ENCODE measurements at places on chromosomes 7 and 10.

GRCh38 chr10:120650705-120651399 is 193.8 kb downstream of the PLPP4 start:
- DNase-seq: no peak

DNA sequence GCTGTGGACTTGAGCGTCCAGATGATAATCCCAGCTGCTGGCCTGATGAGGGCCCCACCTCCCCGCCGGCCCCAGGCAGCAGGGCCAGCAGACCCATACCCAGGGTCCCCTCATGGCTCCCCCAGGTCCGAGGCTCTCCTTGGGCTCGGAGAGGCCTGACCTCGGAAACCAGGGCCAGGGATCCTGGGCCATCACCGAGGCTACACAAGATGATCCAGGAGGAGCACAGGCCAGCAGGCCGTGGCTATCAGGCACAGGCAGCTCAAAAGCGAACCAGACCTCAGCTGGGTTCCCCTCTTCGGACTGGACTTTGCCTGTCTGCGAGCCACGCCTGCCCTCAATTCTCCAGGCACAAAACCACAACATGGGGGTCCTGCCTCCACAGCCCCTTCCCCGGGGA is 17.4 kb downstream of the PDGFA start:
- DNase-seq: no peak

DNA sequence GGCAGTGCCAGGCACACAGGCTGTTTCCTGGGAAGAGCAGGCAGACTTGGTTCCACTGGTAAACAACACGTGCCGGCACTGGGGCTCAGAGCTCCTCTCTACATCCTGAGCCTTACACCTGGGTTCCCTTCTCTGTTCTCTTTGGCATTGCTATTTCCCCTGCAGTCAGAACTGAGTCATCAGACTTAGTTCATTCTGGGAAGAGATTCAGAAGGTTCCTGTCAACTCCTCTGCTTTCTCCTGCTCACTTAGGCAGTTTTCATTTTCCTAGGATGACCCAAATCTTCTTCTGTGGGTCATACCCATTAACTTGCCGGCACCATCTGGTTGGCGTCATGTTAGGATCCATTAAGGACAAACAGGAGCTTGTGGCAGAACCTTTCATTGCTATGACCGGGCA is 33.4 kb upstream of the LRRC18 start:
- DNase-seq: no peak

- DNase-seq: no peak
These were observed 35.5 kb upstream of the DGKI start for GRCh38 chr7:137882261-137882668.

DNA sequence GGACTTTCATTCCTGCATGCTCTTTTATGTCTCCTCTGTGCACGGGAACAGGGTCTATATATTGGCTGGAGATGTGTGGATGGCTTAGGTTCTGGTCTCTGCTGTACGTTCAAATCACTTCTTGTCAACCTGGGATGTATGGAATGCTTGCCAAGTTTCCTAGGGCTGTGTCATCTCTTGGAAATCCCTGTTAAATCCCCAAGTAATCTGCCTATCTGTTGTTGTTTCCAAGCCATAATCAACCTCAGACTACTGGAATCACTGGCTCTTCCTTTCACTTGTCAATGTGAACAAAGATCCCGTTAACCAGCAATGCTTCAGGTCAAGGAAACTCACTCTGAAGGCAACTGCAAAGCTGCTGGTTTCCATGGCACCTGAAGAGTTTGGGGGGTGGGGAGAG is 93.3 kb upstream of the FAM171A1 start:
- no peak for DNase-seq

GRCh38 chr10:110793886-110794285 is 77.8 kb upstream of the PDCD4 start:
- no peak for DNase-seq

DNA sequence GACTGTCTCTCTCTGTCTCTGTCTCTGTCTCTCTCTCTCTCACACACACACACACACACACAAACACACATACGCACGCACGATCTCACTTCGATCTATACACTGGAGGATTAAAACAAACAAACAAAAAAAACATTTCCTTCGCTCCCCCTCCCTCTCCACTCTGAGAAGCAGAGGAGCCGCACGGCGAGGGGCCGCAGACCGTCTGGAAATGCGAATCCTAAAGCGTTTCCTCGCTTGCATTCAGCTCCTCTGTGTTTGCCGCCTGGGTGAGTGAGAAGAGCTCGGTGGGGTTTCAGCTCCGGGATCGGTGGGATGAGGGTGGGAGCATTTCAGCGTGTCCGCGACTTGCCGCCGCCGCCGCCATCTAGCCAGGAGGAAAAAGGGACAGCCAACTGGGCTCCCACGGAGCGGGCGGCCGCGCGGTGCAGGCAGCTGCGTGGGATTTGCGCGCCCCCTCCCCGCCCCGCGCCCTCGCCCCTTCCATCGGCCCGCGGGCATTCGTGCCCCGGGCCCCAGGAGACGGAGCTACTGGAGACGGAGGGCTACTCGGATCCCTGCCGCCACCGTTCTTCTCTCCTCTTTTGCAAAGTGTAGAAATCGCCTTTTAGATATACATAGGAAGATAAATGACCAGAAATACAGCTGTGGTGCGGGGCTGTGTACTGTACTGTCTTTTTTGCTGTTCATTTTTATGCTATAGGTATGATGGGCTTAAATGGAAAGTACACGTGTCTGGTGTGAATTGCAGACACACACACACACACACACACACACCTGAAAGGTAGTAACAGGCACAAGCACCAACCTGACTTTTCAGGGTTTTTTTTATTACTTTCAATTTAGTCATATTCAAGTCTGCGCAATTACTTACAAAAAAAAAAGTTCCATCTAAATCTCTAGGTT is 581 bp downstream of the PTPRZ1 start:
- DNase-seq: no peak

GRCh38 chr7:129612112-129613015 is 844 bp downstream of the NRF1 start:
- DNase-seq: no peak

GRCh38 chr7:80772347-80772993 is 134.0 kb downstream of the CD36 start:
- DNase-seq: no peak

Measured in stimulated activated CD4-positive, alpha-beta T cell treated with anti-CD3 and anti-CD28 coated beads, Interleukin-1b, Interleukin-23, amount 100 ng/mL, for 1 hour (primary cell).